Femur (tissue), 1 donor: ENCODE measurements at places on chromosomes 3 and 15.

- no peak for DNase-seq
Observed at GRCh38 chr3:12285003-12285555, 3.8 kb upstream of the PPARG start.

DNA sequence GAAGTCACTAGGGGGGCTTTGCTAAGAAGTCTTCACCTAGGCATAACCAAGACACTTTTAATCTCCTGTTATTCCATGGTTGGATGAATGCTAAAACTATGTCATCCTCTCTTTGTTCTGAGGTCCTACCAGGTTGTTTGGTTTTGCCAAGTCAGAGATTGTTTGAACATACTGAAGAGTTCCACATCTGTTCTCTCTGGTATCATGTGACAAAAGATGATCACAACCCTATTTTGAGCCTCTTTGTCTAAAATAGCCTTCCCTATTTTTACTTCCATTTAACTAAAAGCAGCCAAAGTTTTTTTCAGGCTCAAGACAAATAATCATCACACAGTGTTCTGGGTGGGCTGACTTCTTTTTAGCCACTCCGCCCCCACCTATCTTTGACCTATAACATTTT is 218.4 kb upstream of the LMCD1 start:
- no peak for DNase-seq

DNA sequence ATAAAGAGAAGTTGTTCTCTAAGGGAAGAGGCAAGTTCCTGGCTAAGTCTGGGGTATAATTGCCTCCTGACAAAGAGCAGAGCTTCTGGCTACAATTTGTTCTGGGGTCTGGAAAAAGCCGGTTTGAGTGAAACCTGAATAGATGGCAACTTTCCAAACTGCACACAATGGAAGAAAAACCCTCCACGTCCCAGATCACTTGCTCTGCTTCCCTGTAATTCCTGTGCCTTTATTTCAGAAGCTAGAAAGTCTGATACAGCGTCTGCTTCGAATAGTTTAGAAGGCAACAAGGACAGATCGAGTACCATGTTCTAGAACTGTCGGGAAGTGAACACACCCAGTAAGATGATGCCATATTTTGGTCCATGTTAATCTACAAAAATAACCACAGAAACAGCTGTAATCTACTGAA is 1.6 kb upstream of the WDR82 start:
- no peak for DNase-seq

- no peak for DNase-seq
Observed at GRCh38 chr3:5021116-5022092, 42.2 kb downstream of the BHLHE40 start.

DNA sequence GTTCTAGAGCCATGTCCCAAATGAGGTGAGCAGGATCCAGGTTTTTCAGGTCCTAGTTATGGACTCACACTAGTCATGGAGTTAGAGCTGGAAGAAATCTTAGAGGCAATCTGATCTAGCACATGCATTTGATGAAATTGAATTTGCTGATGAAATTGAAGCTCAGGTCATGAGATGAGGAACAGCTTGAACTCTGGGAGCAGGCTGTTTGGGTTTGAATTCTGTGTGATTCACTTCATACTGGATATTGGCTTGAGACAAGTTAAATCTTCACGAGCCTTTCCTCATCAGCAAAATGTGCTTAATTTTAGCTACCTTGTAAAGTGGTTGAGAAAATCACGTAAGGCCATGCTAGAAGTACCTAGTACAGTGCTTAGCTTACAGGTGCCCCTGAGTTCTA is 33.5 kb upstream of the PARL start:
- no peak for DNase-seq

GRCh38 chr3:95172164-95172943 is 1109.5 kb downstream of the NSUN3 start:
- no peak for DNase-seq

GRCh38 chr3:45887759-45888511 is 1.6 kb downstream of the CCR9 start:
- no peak for DNase-seq

- DNase-seq: peak; percentile 34
Observed at GRCh38 chr3:138434875-138435772, 708 bp downstream of the ESYT3 start.

DNA sequence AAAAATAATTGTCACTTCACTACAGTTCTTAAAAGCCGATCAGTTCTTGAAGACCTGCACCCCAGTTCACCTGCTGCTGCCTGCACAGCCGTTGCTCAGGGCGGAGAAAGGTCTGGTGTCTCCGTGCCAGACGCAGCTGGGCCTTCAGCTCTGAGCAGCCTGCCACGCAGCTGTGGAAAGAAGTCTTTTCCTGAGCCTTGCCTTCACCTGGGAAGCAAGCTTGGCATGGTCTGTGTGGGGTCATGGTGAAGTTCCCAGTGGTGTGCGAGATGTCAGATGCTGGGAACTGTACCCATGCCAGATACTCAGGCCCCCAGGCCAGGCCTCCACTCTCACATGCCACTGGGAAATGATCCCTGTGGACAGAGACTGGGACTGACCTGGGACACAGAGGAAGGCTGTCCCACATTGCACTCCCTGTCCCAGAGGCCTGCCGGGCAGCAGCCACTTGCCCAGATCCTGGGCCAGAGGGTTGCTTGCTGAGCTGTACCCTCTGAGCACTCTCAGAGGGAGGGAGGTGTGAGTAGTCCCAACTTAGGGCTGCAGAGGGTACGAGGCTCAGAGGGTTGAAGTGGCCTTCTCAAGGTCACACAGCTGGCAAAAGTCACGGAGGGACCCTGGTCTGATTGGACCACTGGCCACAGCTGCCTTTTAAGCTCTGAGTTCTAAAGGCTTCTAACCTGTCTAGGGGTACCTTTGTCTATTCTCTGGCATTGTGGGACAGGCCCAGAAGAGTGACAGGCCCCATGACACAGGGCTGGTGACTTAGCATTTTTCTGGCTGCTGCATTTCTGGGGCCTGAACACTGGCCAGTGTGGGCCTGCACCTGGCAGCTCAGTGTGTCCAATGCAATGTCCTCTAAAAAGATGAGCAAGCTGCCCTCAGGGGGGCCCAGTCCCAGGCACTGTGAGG is 55.4 kb downstream of the KLF13 start:
- DNase-seq: no peak

- no peak for DNase-seq
Observed at GRCh38 chr3:45130476-45130875, 15.7 kb downstream of the CDCP1 start.

DNA sequence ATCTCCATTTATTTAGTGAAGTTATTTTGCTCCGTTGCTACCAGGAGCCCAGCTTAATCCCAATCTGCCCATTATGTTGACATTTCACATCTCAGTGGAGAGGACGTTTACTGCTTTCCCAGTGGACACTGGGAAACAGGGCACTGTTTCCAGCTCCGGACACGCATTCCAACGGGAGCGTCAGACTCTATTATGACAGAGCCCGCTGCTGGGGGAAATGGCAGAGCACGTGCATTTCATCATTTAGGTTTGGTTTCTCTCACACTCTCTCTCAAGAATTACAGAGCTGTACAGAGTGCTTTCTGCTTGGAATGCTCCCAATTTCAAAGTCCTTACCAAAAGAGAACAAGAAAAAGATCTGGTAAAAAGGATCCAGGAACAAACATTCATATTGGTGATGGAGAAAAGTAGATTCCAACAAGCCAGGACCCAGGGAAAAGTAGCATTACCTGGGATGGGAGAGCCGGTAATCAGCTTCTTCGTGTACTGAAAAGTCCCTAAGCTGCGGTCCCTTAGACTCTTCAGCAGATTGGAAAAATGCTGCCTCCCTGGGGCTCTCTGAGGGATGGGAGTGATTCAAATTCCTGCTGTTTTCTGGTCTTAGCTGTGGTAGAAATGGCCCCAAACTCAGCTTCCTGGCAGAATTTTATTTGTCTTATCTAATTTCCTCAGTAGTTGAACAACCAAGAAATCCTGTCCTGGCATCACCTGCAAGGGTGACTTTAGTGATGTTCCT is 136.0 kb upstream of the THBS1 start:
- DNase-seq: no peak

DNA sequence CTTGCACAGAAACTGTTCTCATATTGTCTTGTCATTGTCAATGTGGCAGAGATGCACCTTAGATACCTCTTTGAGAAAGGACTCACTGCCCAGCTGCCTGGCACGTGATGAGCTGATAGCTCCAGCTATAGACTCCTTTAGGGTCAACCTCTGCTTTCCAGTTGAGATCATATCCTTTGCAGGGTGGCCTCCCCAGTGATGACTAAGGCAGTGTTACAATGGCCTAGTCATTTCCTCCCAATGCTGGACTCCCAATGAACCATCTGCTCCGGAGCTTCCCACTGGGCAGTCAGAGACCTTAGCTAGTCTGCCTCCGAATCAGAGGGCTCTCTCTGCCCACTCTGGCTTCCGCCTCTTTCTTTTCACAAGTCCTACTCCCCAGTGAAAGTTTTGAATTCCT is 79.5 kb downstream of the CHRD start:
- DNase-seq: no peak

GRCh38 chr3:107068980-107069379 is 308.3 kb upstream of the CCDC54 start:
- peak; percentile 34 for DNase-seq

DNA sequence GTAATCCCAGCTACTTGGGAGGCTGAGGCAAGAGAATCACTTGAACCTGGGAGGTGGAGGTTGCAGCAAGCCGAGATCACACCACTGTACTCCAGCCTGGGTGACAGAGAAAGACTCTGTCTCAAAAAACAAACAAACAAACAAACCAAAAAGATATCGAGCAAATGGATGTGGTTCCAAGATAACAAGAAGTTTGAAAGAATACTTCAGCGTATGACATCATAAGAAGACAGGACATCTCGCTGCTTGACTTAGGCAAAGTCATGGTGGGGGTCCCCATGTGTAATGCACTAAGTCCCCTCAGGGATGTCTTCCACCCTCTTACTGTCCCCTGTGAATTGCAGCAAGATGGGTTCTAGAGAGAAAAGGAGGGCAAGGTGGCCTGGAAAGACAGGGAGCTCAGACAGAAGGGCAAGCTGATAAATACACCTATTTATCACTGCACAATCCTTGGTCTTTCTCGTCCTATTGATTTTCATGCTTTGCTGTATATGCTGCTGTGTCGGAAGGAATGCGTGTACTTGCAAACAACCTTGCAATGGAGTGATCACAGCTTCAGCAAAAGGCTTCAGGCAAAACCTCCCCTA is 115.0 kb downstream of the BDH1 start:
- DNase-seq: no peak

- no peak for DNase-seq
Observed at GRCh38 chr15:91849749-91850161, 3.8 kb upstream of the SLCO3A1 start.

- DNase-seq: no peak
Observed at GRCh38 chr3:67819447-67819846, 165.0 kb upstream of the SUCLG2 start.

DNA sequence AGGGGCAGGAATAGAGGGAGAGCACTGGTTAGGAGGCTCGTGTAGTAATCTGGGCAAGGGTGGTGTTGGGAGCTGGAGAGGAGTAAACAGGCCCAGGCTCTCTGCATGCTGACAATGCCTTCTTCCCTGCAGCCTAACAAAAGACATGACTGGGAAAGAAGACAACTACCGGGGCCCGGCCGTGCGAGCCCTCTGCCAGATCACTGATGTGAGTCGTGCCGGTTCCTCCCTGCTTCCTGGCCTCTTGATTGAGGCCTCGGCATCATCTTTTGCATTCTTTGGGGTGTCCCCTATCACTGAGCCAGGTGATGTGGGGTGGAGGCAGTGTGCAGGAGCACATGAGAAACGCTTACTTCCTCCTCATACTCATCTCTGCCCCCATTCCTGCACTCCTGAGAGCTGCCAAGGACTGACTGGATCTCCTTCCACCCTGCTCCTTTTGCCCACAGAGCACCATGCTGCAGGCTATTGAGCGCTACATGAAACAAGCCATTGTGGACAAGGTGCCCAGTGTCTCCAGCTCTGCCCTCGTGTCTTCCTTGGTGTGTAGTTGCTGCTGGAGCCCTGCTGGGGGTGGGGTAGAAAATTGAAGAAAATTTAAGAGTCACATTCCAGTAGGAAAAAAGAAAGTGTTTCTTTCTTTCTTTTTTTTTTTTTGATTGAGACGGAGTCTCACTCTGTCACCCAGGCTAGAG is 5.3 kb downstream of the COPG1 start:
- DNase-seq: no peak

DNA sequence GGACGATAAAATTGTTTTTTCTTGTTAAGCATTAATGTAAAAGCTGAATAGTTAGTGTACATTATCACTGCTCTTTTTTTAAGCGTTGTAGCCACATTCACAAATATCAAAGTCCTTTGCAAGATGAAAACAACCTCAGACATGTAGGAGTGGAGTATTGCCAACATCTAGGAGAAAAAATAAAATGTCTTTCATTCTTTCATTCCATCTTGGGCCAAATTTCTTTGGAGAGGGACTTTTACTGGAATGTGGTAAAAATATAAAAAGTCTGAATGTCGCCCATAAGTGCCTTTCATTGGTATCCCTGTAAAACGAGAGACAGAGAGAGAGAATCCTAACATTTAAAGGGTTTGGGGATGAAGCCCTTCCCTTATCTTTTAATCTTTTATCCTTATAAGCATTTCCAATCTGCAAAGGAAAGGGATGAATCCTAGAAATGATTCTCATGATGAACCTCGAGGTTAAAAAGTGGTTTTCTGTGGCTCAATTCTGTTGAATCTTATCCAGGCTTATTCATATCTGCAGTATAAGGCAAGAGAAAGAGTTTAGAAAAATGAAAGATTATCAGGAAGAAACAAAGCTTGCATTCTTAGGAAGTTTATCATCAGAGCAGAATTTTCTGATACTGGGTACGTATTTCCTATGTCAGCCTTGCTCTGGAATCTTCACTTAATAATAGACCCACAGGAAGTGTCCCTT is 1031.7 kb downstream of the MCTP2 start:
- DNase-seq: no peak
